GM12878 (cell line): ENCODE measurements at places on chromosomes 11 and 22. TPM values are rescaled to one million over a fixed set of nuclear protein-coding genes. Genes with fewer than 3 reads are reported as not detected.

FAM89B gene
- 28.5 and 29.6 TPM in 2 replicates for total RNA-seq

GRCh38 chr11:132691848-132692550, 840.3 kb downstream of the OPCML start:
- H3K4me1 ChIP-seq: no peaks in the 10 kb centered on the region
- H3K27ac ChIP-seq: no peak overlapping the region

DNA sequence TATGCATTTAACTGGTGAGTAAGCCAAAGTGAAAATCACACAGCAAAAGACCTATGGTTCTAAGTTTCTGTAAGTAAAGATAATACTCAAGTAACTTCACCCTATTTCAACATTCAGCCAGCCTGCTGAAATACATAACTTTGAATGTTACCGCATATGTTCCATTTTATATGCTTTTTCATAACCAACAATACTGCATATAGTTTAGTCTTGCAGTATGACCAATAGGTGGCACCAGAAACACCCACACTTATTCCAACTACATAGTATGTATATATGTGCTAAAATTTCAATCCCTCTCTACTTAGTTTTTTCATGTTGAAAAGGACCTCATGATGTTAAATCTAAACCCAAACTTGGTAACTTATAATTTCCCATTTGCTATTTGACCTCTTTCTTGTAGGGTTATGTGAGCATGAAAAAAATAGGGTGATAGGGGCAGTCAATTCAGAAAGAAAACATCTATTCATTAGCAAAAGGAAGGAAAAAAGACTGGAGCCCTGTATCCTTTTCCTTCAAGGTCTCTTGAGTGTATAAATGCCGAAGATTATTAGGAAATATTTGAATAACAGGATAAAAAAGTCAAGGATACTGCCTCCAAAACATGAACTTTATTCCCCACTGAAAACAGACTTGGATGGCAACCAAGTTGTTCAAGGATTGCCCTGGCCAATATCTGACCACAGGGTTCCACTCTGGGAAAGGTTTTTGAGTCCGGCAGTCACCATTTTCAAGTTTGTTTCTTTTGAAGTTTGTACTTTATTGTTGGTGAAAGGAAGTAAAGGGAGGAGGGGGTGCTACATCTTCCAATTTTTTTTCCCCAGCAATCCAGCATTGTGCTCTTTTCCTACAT, 23.8 kb upstream of the FZD4 start:
- H3K4me3 ChIP-seq: no peak overlapping the region
- H3K36me3 ChIP-seq: no peaks in the 10 kb centered on the region; the same call in 1 of the 2 replicates
- no peak overlapping the region for H3K27ac ChIP-seq
- no peaks in the 10 kb centered on the region for H3K4me1 ChIP-seq
- DNase-seq: no peak

PRODH gene
- total RNA-seq: 0.13 TPM in 1 of 2 replicates, not detected in the other

GRCh38 chr11:13277768-13278608, at the start of gene BMAL1:
BMAL1 (plus strand) TSS chr11:13277790; CDS start chr11:13354309, 76,519 bp downstream.
- H3K27ac ChIP-seq: peak within 1 kb of the TSS; percentile 85
- no peak for DNase-seq
- H3K4me1 ChIP-seq: peaks cover 2% of the 10 kb centered on the region; the same call in 1 of the 2 replicates
- H3K36me3 ChIP-seq: no peaks in the 10 kb centered on the region
- peak within 1 kb of the TSS; percentile 90 for H3K4me3 ChIP-seq
- H3K27me3 ChIP-seq: peaks cover 6% of the 10 kb centered on the region; the same call in 1 of the 2 replicates
